Gastroesophageal sphincter (tissue), 4 donors: ENCODE measurements at places on chromosomes 11 and 22.

DNA sequence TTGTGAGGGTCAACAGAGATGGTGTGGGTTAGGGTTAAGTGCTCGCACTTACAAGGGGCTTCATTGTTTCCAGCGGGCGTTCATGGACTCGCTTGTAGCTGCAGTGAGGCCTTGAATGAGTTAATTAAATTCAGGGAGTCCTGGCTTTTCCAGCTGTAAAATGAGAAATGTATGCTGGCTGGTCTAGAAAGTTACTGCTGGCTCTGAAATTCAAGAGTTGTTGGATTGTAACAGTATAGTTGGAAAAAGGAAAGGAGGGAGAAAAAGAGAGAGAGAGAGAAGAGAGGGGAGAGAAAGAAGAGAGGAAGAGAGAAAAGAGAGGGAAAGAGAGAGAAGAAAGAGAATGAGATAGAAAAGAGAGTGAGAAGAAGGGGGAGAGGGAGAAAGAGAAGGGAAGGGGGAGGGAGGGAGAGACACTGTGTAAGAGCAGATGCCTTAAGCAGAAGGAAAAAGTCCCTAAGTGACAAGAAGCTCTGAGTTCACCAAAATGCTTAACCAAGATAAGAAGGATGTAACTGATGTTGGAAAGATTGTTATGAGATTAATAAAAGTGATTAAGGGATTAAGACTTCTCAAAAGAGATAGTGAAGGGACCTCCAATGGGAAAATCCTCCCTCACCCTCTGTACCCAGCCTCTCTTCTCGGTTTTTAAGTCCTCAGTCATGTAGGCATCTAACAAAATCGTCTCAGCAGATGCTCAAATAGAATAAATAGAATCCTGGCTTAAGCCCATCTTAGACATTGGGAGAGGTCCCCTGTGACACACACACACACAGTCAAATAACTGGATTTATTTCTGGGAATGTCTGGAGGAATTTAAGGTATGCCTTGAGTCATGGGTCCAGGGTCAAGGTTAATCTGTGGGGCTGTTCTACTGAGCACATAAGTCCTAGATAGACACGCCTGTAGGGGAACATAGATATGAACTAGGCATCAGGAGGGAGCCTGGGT, 477.9 kb downstream of the MIAT start:
- ATAC-seq: no peak

- no peak for ATAC-seq
Observed at GRCh38 chr11:123587044-123587443, 67.4 kb downstream of the SCN3B start.

DNA sequence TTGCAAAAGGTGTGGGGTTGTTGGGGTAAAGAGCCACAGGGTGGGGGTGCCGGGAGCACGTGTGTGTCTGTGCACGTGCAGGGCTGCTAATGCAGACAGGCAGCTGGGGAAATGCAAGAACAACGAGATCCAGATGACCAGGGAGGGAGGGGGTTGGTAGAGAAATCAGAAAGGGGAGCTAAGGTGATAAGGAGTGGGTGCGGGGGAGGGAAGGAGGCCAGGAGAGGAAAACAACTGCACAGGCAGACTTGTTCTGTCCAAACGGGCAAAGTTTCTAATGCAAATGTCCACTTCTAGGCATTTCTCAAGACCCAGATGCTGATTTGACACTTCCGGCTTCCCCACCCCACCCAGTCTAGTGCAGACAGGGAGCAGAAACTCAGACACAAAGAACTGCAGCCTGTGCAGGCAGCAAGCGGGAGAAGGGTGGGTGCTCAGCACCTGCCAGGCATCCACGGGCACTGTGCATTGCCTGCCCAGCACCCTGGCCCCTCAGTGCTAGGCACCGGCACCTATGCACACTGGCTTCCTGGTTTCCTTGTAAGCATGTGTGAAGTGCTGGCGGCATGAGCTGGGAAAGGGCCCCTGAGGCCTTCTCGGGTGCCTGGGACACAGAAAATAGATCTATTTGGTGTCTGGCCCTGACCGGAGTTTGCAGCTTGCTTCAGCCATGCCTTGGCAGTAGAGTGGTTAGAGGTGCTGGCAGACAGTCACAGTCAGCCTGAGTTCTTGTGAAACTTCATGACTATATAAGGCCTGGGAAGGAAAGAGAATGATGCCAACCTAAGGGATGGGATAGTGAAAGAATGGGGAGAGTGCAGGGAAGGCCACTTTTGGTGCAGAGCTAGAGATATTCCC, 220.1 kb upstream of the SORL1-AS1 start:
- peak; percentile 84 for ATAC-seq

DNA sequence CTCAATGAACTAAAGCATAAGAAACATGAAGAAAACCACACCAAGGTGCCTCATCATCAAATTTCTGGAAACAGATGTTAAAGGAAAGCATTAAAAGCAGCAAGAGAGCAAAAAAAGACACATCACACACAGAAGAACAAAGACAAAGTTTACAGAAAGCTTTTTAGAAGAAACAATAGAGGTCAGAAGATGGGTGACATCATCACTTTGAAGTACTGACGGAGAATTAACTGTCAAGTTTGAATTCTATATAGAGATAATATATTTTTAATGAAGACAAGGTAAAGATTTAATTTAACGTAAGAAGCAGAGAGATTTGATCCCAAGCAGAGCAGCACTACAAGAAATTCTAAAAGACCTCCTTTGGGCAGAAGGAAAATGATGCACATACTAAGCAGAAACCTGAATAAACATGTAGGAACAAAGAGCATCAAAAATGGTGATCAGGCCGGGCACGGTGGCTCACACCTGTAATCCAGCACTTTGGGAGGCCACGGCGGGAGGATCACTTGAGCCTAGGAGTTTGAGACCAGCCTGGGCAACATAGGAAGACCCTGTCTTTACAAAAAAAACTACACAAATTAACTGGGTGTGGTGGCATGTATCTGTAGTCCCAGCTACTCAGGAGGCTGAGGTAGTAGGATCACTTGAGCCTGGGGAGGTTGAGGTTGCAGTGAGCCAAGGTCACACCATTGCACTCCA, 63.3 kb upstream of the RTL6 start:
- ATAC-seq: no peak

- ATAC-seq: no peak
Observed at GRCh38 chr11:105232021-105232420, 92.5 kb upstream of the CARD18 start.

- no peak for ATAC-seq
Observed at GRCh38 chr11:76648061-76648460, 22.5 kb downstream of the LRRC32 start.

DNA sequence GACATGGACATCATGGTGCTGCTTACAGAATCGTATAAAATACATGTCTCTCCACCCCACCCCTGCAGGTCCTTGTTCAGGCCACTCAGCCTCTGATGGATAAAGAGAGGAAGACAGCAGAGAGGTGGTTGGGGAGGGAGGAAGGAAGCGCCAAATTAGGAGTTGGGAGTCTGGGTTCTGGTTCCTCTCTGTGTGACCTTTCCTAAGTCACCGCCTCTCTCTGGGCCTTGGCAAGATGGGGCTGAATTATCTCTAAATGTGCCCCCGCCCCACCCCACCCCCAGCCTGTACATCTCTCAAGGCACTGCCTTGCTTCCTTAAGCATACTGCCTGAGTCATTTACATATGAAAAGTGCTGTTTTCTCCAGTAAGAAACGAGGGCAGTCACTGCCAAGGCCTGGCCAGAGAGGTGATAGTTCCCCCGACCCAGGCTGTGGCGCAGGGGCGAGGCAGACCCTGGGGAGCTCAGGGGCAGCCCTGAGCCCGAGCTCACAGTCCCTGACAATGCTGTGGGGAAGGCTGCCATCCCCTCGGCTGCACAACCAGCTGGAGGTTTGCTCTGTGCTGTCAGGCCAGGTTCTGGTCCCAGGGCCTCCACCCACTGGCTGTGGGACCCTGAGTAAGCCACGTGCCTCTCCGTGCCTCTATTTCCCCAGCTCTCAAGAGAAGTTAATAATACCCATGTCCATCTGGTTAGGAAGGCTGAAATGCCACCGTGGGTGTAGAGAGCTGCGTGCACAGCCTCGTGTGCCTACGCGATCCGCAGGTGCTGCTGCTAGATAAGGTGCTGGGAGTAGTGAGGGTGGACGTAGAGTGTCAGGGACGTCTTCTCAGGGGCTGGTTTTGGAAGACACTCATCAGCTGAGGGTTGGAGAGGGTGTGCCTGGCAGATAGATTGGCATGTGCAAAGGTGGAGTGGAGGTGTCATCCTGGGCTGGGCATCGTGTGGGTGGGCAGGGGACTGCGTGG, 55.3 kb downstream of the CACNA1I start:
- ATAC-seq: no peak

- no peak for ATAC-seq
Observed at GRCh38 chr11:88345408-88345807, 7.9 kb upstream of the CTSC start.

DNA sequence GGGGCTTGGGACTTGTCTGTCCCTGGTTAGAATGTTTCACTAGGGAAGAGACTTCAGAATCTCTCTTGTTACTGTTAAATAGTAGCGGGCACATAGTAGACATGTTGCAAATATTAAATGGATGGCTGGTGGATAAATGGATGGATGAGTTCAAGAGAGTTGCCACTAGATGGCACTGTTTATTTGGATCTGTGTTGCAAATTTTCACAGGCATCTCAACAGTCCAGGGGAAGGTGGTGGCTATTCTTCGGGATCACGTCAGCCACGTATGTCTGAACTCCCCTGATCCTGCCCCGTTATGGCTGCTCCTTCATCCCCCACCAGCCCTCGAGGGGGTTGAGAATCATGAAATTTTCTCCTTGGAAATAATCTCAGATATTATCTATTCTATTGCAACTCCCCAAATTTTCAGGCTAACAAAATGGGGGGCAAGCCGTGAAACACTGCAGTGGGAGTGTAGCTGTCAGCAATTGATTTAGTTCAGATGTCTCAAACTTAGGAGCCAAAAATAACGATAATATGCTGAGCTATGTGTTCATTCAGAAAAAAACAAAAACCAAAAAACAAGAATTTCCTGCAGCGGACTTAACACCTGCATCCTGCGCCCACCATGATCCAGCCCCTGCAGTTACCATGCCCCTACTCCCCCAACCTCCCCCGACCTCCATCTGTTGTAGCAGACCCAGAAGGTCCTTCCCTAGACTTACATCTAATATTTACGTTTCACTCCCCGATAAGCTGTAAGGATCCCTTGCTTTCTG, 29.1 kb upstream of the BIRC3 start:
- peak; percentile 82 for ATAC-seq

DNA sequence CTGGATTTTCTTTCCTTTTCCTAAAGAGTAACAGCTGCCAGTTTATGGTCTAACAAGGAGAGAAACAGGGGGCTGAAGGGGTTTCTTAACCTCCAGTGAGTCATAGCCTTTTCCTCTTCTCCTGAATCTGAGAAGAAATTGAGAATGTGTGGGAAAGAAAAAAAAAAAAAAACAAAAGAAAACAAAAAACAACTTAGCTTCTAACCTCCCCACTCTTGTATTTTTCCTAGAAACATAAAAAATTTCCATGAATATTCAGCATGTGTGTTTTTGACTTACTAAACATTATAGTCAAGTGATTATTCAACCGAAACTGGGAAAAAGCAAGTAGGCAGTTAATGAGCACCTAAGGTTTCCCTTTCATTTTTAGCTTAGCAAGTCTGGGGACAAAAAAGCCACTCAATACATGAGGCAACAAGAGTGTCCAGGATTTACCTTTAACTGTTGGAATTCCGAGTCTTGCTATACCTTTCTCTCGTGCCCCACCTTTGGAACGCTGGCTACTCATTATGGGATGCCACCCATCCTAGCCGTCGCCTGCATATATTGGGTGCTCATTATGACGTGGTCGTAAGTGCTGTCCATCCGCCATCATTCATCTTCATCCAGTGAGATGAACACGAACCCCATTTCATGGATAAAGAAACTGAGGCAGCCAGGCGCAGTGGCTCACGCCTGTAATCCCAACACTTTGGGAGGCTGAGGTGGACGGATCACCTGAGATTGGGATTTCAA, 2.4 kb downstream of the ASPHD2 start:
- ATAC-seq: no peak

GRCh38 chr11:120056301-120057027, 81.4 kb downstream of the TRIM29 start:
- ATAC-seq: no peak

DNA sequence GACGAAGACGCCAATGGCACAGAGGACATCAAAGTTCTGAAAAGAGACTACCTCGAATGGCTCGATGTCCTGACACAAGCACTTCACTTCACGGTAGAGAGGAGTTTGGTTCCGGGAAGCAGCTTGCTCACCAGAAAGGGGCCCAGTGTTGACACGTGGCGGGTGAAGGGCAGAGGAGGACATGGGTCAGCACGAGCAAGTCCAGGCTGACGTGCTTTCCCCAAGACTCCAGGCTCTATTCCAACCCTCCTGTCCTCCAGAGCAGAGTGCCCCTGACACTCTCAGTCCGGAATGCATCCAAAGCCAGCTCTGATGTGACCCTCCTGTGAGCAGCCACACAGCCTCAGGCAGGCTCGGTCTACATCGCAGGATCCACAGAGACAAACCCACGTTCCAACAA, 77.5 kb upstream of the BID start:
- ATAC-seq: peak; percentile 77

- ATAC-seq: no peak
Observed at GRCh38 chr22:39820256-39820655, 73.3 kb downstream of the ENTHD1 start.
